ENCODE measurements at places on chromosomes 6 and 20.
A peak's percentile ranks its signal among the peaks of the same experiment; 100 is the strongest.

- DNase-seq: no peak
Observed at GRCh38 chr20:53975761-53976160, 94.6 kb downstream of the BCAS1 start.

DNA sequence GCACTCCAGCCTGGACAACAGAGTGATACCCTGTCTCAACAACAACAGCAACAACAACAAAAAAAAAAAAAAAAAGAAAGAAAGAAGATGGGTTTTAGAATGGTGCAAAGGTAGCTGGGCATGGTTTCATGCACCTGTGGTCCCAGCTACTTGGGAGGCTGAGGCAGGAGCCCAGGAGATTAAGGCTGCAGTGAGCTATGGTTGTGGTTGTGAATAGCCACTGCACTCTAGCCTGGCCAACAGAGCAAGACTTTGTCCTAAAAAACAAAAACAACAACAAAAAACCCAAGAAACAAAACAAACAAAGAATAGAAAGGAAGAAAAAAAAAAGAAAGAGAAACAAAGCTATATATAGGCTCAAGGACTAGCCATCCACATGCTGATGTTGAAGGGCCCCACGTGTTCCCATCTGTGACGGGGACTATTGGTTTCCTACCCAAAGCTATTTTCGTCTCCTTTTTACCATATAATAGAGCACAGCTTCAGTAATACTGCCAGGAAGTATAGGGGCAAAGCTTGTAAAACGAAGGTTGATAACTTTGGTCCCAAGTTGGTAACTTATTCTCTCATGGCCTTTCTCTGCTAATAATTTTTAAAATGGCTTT is 7.9 kb upstream of the EEF1E1 start:
- DNase-seq: no peak

- DNase-seq: no peak
Observed at GRCh38 chr6:109918227-109918626, 59.9 kb upstream of the GPR6 start.

DNA sequence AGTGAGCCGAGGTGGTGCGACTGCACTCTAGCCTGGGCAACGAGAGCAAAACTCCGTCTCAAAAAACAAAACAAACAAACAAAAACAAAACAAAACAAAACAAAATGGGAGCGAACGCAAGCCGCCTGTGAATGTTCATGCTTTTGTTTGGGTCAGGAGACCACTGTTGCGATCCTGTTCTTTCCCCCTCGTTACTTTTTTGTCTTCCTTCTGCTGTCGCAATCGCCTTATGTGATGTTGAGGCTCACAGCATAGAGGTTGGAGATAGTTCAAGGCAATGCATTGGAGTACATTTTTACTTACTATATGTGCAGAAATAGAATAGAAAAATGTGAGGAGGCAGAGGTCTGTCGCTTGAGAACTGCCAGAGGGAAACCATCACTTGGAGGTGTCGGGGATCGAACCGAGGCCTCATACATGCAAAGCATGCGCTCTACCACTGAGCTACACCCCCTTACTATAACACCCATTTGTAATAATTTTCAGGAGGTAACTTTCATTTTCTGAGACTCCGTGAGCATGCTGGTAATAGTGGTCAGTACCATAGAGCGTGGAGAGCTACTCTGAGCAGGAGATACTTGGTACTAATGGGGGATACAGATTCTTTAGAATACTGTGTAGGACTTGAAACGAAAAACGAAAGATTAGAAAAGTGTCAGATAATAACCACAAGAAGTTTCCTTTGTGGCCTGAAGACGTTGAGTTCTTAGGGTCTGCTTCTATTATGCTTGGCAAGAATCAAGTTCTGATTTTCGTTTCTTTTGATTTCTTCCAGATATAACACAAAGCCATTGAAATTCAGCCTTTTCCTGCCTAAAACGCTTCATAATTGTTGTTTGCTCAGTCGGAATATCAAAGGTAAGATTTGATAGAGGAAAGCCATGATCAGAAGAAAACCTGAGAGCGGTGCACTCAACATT is 121.1 kb downstream of the TRIM27 start:
- DNase-seq: no peak

DNA sequence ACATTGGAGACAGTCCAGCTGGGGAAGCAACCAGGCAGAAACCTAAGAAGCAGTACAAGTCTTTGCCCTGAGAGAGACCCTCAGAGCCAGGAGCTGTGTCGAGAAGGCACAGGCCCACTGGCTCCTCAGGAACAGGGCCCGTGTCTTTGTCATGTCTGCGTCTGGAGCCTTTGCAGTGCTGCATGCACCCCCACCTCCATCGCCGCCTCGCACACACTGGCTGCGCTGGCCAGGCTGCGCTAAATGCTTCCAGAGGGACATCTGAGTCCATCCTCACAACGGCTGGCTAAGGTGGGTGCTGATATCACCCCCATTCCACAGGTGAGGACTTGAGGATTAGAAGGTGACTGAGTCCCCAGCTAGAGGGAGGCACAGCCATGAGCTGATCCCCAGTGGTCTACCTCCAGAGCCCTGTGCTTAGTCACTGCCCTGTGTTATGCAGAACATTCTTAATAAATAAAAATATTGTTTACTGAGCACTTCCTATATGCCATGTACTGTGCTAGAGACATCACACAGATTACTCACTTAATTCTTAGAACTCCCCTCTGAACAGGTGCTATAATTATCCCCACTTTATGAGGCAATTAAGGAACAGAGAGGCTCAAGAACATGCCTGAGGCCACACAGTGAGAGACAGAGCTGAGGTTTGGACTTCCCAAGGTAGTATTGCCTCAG is 27.6 kb downstream of the GABRR2 start:
- no peak for DNase-seq

GRCh38 chr6:142542704-142543233 is 241.0 kb downstream of the ADGRG6 start:
- no peak for DNase-seq

DNA sequence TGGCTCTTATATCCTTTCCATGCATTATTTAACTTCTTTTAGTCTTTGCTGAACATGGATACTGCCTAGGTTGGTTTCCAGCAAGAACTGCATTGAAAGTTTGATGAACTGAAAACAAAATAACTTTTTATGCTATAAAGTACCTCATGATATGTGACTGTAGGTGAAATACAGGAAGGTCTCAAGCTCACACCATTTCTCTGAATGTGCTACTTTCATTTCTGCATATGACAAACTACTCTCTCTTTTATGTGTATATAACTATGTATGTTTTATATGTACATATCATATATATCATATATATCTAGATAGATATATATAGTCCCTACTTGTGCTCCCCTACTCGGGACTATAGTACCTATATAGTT is 65.9 kb downstream of the AIG1 start:
- DNase-seq: no peak

- DNase-seq: no peak
Observed at GRCh38 chr6:136073216-136073615, 176.9 kb downstream of the MTFR2 start.

DNA sequence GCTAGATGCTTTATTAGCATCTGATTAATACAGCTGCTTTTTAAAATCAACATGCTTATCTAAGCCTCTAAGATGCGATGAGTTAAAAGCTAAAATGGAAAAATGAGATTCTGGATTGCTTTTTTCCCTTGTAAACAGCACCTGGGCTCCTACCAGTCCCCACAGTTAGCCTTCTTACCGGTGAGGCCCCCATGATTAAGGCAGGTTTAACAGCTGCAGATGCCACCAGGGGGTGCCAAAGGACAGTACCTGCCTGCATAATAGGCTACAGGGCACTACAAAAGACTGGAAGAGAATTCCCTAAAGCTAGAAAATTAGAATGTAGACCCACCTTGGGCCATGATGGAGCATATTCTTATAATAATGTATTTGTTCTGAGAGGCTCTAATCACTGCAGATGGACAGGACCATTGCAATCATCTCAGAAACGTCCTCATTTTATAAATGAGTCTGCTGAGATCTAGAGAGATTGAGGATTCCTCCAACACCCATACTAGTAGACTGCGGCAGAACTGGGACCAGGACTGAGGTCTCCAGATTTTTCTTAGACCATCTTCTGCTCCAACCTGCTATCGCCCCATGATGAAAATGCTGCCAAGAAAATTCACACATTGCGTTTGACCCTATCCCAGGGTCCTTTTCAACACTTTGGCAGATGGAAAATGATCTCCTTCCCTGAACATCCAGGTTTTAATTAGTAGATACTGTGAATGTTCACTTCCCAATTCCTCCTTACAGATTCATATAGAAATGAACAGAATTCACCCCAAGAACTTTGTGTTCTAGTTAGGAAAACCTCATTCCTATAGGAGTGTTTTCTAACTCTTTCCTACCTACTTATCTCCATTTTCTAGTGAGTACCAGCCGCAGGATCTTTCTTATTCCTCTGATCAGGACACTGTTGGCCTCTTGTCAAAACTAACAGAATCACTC is 148.8 kb downstream of the RPS12 start:
- DNase-seq: peak; percentile 37

GRCh38 chr6:144248476-144249301 is 36.4 kb upstream of the UTRN start:
- DNase-seq: no peak

DNA sequence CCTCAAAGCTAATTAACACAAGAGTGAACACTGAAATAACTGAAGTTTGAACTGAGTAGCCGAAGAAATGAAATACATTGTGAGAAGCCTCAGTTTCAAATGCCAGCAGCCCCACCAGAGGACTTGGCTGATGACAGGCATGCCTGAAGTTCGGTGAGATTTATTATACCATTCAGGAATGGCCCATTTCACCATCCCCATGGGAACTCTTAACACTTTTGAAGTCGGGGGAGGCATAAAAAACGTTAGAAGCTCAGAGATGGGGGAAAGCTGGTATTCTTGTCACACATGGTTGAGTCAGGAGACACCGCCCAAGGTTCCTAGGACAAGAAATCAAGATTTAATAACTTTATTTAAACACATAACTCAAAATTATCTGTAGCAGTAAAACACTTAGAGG is 17.6 kb upstream of the SLC22A3 start:
- no peak for DNase-seq

DNA sequence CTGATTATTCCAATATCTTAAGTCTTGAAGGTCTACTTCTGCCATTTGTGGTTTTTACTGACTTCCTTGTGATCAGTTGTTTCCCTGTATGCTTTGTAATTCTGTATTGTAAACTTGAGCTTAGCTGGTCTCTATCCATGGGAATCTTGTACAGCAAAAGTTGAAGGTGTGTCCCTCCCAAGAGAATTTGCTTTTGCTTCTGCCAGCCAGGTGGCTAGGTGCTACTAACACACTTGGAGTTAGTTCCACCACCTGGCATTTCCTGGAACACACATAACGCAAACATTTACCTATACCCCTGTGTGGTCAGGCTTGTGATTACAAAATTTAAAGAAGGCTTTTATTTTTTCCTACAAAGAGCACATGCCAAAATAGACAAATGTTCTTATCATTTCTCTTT is 141.2 kb downstream of the GRM4 start:
- no peak for DNase-seq

- no peak for DNase-seq
Observed at GRCh38 chr20:22106308-22106938, 401.0 kb downstream of the PAX1 start.

GRCh38 chr6:56789879-56790278 is 147.2 kb upstream of the DST start:
- no peak for DNase-seq

GRCh38 chr20:41330343-41330720 is 10.3 kb upstream of the LPIN3 start:
- no peak for DNase-seq

GRCh38 chr20:45621593-45621992 is 7.9 kb upstream of the WFDC10A start:
- no peak for DNase-seq

GRCh38 chr20:32823078-32823477 is 3.3 kb downstream of the MAPRE1 start:
- peak; percentile 16 for DNase-seq

GRCh38 chr20:62991196-62991807 is 15.5 kb downstream of the BHLHE23 start:
- no peak for DNase-seq

DNA sequence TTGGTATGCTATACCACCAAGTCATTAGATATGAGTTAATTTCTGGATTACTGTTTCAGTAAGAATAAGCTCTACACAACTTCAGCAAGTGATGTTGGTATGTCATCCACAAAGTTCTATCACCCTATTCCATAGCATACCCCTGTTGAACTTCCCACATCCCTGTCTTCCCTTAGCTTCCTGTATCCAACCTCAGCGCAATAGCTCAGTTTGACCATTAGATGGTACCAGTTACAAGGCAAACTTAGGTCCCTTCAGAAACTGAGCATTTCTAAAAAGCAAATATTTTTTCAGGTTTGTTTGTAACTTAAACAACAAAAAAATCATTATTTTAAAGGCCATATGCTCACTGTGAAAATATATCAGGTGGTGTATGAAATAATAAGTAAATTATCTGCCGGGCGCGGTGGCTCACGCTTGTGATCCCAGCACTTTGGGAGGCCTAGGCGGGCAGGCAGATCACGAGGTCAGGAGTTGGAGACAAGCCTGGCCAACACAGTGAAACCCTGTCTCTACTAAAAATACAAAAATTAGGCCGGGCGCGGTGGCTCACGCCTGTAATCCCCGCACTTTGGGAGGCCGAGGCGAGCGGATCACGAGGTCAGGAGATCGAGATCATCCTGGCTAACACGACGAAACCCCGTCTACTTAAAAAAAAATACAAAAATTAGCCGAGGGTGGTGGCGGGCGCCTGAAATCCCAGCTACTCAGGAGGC is 8.8 kb upstream of the MOG start:
- DNase-seq: no peak

- no peak for DNase-seq
Observed at GRCh38 chr20:62227977-62228958, 8.2 kb upstream of the HRH3 start.

DNA sequence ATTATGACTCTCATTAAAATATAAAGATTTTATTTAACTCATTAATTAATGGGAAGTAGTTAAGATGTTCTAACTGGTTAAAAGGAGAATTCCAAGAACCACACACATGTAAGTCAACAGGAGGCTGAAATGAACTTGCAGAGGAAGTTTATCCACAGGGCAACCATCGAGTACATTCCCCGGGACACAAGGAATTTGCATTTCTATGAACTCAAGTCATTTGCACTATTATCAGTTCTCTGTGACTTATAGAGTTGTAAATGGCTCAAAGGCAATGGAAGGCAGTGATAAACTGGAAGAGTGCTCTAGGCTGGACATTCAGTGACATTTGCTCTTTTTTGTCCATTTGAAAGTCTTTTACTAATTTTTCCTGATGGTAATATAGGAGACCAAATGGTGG is 97.4 kb downstream of the SNX5 start:
- DNase-seq: no peak

GRCh38 chr20:22729616-22730236 is 145.4 kb upstream of the FOXA2 start:
- no peak for DNase-seq

DNA sequence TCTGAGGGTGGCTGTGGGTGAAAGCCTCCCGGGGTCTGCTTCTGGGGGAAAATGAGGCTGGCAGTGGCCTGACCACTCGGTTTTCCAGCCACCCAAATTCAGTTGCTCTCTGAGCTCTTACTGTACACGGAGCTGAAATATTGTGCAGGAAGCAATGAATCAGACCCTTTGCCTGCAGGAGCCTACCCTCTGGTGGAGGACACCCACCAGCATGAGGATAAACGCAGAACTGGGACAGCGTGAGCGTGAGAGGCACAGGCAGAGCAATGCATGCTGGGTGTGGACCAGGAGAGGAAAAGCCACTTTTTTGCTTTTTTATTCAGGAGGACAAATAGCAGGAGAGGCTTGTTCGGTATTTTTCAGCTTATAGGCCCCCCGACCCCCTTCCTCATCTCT is 298.0 kb downstream of the QKI start:
- no peak for DNase-seq
